Lower leg skin (tissue), 4 donors: ENCODE measurements at places on chromosomes 11 and 22.

- DNase-seq: no peak
Observed at GRCh38 chr11:116928845-116929244, 91.4 kb upstream of the APOA1 start.

DNA sequence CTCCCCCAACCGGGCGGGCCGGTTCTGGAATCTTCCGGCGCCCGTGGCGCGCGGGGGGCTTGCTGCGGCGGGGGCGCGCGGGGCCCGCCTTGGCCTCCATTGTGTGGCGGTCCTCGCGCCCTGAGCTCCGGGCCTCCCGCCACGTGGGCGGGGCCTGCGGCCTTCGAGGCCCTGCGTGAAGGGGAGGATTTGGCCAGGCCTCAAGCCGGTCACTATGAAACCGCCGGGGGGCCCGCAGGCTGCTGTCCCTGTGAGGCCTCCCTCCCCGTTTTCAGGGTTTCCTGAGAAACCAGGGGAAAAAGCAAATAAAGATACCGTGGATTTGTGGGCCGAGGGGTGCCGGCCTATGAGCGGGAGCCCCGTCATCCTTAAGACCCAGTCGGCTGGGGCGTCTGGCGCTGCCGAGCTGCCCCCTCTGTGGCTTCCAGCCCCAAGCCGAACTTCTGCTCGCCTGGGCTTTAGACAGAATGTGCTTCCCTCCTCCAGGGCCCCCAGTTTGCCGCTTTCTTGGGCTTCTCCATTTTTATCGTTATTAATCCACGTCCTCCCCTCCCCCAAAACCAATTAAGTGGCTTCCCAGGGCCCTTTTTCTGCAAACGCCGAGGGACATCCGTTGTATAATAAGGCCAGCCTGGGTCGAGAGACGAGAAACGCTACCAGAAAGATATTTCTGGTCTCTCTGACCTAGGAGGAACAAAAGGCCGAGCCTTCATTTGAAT lies 602 bp downstream of the EWSR1 start:
- DNase-seq: peak; percentile 34

DNA sequence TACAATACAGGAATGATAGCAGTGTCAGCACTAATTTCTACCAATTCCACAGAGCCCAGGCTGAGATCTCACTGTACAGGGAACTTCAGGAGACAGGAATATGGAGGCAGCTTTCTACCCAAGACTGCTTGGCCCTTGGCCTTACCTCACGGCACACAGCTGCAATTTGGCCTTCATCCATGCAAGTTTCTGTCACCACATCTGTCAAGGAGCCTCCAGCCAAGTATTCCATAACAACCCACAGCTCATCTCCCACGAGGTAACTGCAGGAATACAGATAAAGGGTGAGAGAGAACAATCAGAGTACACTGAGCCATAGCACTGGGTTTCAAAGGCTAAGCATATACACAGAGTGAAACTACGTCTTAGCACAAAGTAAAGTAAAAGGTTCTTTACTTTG lies 39.0 kb upstream of the GDPD4 start:
- DNase-seq: no peak

DNA sequence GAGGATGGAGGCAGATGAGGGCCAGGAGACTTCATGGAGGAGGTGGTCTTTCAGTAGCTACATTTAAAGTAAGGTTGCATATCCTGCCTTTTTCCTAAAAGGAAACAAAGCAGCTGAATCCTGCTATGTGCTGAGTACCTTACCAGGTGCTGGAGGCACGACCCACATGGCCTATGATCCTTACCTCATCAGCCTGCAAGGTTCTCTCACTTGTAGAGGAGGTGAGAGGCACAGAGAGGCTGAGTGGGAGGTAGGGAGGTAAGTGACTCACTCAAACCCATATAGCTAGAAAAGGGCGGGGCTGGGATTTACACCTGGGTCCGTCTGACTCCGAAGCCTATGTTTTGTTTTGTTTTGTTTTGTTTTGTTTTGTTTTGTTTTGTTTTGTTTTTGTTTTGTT lies 75.8 kb downstream of the BUD13 start:
- no peak for DNase-seq

GRCh38 chr11:27507557-27508322 lies 1.2 kb upstream of the LIN7C start:
- no peak for DNase-seq
